ENCODE measurements at places on chromosomes 3 and 15.

GRCh38 chr15:101276501-101277037, 716 bp downstream of the SELENOS start:
- DNase-seq = no peak

DNA sequence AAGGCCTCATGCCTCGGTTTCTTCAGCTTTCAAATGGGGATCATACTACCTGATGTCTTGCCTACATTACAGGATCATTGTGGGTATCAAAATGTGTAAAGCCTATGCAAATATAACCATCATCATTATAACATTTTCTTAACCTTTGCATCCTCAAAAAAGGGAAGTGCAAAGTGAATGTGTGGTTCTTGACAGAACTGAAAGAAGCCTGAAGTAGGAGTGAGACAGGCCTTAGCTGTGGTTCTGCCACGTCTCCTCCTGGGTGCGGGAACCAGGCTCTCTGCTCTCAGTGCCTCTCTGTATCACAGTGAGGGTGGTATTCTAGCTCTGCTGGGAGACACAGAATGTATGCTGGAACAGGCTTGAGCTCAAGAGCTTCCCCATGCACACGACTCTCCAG, 316.9 kb upstream of the ICE2 start:
- no peak for DNase-seq

- DNase-seq = no peak
Measured at GRCh38 chr3:52707585-52707984, 1.7 kb downstream of the SPCS1 start.

DNA sequence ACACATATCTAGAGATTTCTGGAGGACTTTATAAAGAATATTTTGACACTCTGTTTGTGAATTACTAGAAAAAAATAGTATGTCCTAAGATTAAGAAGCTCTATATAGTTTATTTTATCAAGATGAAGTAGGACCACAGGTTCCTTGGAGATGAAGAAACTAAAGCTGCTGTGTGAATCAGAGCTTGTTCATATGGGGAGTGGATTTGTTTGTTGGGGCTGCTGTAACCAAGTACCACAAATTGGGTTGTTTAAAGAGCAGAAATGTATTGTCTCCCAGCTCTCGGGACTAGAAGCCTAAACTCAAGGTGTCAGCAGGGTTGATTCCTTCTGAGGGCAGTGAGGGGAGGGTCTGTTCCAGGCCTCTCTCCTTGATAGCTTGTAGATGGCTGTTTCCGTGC, 270.6 kb upstream of the UMPS start:
- no peak for DNase-seq

Data from activated T-helper 9 cell treated with anti-CD3 and anti-CD28 coated beads, Interleukin-2, amount 50 U/mL, for 16 hours (primary cell).